H1 (cell line): ENCODE measurements at places on chromosomes 2 and 18. TPM values are rescaled to one million over a fixed set of nuclear protein-coding genes. Genes with fewer than 3 reads are reported as not detected.

The ALLC gene
- not detected in 2 replicates for total RNA-seq

DNA sequence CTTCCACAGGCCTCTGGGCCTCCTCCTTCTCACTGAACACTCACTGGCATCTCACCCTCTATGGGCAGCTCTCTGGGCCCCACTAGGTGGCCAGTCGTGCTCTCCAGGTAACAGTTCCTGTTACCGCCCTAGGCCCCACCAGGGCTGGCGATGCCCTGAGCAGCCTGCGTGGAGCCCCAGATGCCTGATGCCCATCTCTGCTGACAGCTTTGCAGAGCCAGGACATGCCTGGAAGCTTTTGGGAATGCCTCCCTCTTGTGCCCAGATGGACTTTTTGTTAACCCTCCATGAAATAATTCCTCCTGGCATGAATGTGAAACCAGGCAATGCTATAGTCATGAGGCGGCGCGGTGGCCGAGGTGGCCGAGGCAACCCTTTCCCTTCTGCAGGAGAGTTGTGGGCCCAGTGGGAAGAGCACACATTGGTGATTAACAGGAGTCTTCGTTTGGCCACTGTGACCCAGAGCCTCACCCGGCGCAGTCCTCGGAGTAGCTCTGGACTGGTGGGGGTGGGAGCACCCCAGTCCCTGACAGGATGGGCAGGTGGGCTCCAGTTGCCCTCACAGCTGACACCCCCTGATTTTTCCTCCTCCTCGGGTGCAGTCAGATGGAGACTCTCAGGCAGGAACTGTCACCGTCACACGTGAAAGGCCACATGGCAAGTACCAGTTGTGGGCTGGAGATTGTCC lies 80.0 kb downstream of the SH3BP4 start:
- no peak for DNase-seq

GRCh38 chr18:9898792-9899549 lies 13.2 kb downstream of the TXNDC2 start:
- no peak for DNase-seq

The FAM237A gene
- not detected in 2 replicates for total RNA-seq

DNA sequence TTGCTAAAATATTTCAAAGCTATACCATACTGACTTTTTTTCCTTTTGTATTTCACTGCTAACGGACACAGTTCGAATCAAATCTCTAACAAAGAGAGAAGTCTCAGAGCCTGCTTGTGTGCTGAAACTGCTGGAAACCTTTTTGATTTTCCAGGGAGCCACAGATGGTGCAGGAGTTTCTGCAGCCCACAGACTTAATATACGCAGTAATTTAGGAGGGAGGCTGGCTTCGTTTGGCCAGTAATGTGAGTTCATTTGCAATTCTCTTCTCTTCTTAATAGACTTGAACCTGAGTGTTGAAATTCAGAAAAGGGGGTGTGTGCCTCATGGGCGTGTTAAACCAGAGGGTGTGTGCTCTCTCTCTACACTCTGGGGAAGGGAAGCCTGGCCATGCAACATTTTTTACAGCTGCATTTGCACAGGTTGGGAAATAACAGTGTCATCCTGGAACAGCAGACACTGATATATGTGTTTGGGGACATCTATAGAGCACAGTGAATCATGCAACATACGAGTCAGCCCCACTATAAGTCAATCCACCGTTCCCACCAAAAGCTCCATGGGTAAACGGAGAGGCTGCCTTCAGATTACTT lies 333.0 kb downstream of the CLIP4 start:
- no peak for DNase-seq

DNA sequence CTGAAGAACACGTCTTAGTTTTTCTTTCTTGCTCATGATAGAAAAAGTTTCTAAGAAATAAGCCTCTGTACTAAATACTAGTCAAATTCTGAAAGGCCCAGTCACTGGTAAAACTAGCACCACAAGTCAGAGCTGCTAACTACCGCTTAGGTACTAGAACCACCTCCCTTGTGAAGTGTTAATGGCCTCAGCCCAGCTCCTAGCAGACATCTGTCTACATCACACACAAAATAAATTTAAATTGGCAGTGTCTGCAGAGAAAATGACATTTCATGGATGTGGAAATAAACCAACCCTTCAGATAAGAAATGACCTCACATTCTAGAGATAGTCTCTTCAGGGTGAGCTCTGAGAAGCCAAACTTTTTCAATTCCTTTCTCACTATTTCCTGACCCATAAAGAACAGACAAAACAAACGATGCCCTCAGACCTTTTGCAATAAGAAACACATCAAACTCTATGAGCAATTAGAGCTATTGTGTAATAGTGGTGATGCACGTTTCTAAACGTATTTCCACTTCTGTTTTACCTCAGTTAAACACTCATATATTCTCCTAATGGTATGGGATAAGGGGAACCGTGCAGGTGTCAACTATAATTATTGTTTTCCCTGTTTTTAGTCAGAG lies 70.3 kb upstream of the DSG1 start:
- no peak for DNase-seq

The RNF152 gene
- total RNA-seq = 2.2 and 2.7 TPM in 2 replicates

The APCDD1 gene
- total RNA-seq = 2.6 and 3.0 TPM in 2 replicates

- peak; percentile 78 for DNase-seq
Observed at GRCh38 chr18:26863122-26863879, 2.2 kb downstream of the AQP4 start.

- no peak for DNase-seq
Observed at GRCh38 chr2:136217996-136218395, 100.0 kb upstream of the CXCR4 start.

- DNase-seq = no peak
Observed at GRCh38 chr2:27704342-27704876, 40.7 kb downstream of the SLC4A1AP start.

The CYP27C1 gene
- total RNA-seq = 2.8 and 3.2 TPM in 2 replicates

DNA sequence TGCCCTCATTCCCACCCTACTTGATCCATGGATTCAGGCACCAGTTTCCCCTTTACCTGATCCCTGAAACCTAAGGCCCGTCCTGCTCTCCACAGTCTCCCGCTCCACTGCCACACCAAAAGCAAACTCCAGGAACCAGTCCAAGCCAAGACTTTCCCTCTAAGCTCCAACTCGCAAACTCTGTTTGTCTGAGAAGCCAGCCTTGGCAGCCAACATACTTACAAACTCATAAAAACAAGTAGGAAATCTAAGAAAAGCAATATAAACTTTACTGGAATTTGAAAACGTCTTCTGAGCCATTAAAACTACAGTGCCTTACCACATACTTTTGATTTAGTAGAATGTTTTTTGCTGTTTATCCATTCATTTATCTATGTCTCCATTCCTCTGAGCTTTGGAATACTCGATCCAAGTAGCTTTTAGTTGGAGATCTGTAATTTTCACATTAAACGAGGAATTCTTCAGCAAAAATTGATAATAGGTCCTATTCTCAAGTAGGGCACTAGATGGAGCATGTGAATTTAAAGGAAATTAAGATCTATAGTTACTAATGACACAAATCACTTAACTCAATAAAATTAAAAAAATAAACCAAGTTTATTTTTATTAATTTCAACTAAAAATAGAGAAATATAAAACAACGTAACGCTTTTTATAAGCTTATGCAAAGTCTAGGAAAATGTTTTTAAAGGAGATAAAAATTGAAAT lies 199.7 kb downstream of the MYO3B start:
- no peak for DNase-seq

DNA sequence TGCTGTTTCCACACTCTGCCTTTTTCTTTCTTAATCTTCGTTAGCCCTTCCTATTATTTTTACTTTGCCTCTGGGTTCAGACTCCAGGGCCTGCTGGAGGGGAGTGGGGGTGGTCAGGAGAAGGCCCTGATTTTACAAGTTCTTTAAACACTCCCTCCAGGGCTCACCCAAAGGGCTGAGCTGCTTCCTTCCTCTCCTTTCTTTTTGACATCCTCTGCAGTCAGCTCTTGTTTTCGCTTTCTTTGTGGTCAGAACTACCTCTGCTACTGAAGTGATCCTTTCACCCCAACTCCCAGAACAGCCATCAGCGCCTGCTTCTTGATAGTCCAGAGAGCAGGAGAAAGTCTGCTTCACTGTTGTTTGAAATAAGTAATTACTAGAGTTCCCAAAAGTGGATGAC lies 925.7 kb downstream of the EPHA4 start:
- no peak for DNase-seq

The BOLL gene
- not detected in 2 replicates for total RNA-seq

DNA sequence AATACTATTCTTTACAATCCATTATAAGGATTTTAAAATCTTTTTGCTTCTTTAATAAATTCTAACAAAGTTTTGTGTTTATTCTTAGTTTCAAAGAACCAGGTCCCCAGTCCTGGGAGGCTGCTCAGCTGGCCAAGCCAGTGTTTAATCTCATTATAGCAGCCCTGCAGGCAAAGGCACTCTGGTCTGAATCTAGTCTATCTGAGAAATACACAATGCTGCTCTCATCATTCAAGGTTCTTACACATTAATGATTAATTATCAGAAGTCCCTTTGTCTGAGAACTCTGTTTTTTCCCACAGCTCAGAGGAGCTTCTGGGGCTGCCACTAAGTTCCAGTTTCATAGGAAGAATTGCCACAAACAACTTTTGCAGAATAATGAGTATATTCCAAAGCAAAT lies 27.7 kb downstream of the KCTD18 start:
- no peak for DNase-seq

DNA sequence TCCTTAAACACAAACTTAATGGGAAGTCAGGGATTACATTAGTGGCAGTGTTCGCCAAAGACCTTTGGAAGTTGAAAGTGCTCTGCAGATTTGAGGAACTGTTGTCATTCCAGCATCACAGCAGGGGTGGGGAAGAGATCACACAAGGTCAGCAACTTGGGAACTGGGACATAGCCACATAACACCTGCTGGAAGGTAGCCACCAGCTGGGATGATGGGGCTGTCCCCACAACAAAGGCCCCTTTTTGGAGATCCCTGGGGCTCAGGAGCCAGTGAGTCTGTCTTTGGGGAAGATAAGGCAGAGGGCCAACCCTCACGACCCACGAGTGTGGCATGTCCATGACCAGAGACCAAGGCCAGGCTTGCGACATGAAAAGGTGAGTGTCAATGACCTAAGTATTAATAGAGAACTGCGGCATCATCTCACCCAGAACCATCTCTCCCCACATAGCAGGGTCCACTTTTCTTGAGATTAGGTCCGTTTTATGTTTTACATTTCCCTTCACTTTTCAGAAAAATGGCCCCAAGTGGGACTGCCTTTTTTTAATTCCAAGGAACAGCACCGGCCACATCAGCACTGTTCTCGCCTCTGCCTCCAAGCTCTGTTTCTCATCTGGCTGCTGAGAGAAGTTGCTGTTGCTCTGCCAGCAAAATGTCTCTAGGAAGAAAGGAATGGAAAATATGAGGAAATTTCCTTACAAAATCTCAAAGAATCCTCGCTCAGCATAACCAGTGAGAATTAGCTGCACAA lies 106.9 kb downstream of the GFPT1 start:
- DNase-seq = no peak

- DNase-seq = peak; percentile 15
Observed at GRCh38 chr18:59308248-59308937, 10.1 kb downstream of the CPLX4 start.

GRCh38 chr2:217904614-217904965 lies 98.2 kb downstream of the TNS1 start:
- no peak for DNase-seq

DNA sequence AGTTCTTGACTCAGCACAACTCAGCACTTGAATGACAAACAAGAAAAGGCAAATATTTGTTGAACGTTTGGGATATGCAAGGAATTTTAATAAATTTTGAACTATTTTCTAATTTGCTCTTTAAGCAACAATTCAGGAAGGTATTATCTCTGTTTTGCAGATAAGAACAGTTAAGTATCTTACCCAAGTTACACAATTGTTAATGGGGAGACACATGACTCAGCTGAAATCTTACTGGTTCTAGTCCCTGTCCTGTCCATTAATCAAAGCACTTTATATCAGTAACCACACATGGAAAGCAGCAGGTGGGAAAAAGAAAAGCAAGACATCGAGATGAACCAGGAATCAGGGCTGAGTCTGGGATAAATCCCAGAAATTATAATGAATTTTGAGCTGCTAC lies 493.9 kb upstream of the PIK3C3 start:
- DNase-seq = no peak

DNA sequence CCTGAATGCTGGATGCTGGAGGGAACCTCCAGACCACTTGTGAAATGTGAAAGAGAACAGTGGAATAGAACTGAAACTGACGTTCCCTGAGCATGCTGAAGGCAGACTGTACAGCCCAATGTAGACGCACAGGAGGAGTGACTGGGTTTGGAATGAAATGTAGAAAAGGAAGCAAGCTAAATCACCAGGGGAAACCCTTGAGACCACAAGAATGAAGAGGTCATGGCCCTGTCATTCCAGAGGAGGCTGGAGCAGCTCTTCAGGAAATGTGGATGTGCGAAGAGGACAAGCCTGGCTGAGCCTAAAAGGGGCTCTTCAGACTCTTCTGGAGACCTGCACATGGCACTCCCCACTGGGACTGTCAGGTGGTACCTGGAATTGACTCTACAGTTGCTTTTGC lies 118.5 kb upstream of the ALPP start:
- no peak for DNase-seq

- DNase-seq = no peak
Observed at GRCh38 chr2:241150660-241151530, 628 bp downstream of the PPP1R7 start.

The CCL20 gene
- not detected in 2 replicates for total RNA-seq

DNA sequence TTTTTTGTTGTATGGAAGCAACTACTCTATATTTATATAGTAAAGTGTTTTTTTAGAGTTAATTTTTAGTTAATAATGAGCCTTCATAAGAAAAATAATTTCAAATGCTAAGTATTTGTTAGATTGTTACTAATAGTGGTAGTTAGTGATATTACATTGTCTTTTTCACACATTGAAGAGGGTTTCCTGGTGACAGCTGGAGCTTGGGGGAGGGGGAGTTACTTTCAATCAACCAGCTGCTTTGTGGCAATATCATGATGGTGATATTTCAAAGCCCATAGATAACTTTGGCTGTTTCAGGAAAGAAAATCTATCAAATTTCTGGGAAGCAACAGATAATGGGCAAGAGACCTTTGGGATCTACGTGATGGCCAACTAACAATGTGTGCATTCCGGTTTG lies 4.1 kb downstream of the RHBDD1 start:
- no peak for DNase-seq

The SKOR2 gene
- total RNA-seq = 0.11 and 0.21 TPM in 2 replicates

GRCh38 chr2:45882707-45883602 lies 231.5 kb downstream of the PRKCE start:
- DNase-seq = no peak

DNA sequence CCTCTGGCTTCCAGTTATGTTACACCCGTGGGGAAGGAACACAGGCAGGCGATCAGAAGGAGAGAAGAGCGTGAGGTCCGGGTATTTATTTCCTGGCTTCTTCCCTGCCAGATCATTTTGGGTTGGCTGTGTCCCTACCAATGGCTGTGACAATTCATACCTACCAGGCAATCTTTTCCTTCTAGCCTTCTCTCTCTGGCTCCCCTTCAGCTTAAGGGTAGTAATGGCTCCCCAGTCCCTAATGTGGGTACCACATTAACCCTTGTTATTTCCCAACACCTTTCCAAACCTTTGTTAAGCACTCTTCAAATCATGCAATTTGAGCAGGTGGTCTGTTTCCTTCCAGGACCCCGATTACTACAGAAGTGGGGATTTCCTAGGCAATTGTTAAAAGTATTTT lies 78.8 kb upstream of the LYPD6B start:
- no peak for DNase-seq

The OTX1 gene
- 3.3 and 3.8 TPM in 2 replicates for total RNA-seq

GRCh38 chr2:134218414-134218813 lies 35.5 kb upstream of the MGAT5 start:
- no peak for DNase-seq

- no peak for DNase-seq
Observed at GRCh38 chr2:100902817-100903405, 83.0 kb downstream of the NPAS2 start.

GRCh38 chr18:58893388-58894099 lies 28.9 kb downstream of the ZNF532 start:
- DNase-seq = no peak

The ERBB4 gene
- 0.34 and 0.69 TPM in 2 replicates for total RNA-seq

GRCh38 chr2:207113414-207113813 lies 52.3 kb downstream of the KLF7 start:
- no peak for DNase-seq
